Stomach (tissue), 19 donors: ENCODE measurements at places on chromosomes 2 and 18. TPM values are rescaled to one million over a fixed set of nuclear protein-coding genes. Genes with fewer than 3 reads are reported as not detected.
A peak's percentile ranks its signal among the peaks of the same experiment; 100 is the strongest.

DNA sequence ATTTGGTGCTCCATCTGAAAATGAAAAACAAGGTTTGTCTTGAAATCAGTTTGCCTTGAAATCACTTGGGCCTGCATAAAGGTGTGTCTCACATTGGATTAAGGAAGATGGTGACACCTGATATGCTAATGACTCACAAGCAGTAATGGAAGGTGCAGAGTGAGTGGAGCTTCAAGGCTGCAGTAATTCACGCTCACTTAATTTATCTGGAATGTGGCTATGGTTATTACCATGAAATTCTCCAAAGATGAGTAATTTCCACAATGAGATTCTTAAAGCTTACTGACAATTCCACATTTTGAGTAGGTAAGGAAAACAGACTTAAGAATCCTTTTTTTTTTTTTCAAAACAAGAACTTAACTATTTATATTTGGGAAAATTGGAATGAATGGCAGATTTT lies 156.8 kb downstream of the PAX3 start:
- no peak for DNase-seq

DNA sequence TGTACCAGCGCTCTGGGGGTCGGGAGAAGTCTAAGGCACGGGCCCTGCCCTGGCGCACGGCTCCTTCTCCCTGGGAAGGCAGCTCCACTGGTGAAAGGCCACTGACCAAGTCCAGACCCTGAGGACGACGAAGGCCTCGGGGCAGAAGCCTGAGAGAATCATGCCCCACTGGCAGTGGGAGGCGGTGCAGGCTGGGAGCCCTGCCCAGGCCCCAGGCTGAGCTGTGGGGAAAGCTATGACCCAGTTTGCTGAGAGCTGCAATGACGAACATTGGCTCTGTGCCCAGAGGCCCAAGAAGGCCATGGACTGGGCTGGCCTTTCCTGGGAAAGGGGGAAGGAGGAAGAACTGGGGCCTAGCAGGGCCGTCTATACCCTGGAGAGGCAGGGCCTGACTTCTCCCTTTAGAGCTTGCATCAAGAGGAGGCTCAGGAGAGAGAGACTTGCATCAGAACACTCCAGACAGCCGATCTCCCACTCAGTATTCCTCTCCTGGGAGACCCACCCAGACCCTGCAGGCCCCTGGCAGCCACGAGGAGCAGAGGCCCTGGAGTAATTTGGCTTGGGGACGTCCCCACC lies 32.9 kb downstream of the HS1BP3 start:
- peak; percentile 98 for DNase-seq

- DNase-seq, result no peak
These were observed 194.4 kb upstream of the ID2 start for GRCh38 chr2:8487461-8487932.

Gene HOXD3
- polyA plus RNA-seq, result 0.44 TPM

Gene ZNF521
- polyA plus RNA-seq, result 2.2 TPM
